HCEC 1CT (cell line): ENCODE measurements at places on chromosomes 4 and X.
A peak's percentile ranks its signal among the peaks of the same experiment; 100 is the strongest.

- DNase-seq, result no peak
Measured at GRCh38 chr4:133969202-133969848, 232.3 kb downstream of the PABPC4L start.

- DNase-seq, result no peak
Measured at GRCh38 chr4:71602289-71602900, 181.5 kb downstream of the GC start.

DNA sequence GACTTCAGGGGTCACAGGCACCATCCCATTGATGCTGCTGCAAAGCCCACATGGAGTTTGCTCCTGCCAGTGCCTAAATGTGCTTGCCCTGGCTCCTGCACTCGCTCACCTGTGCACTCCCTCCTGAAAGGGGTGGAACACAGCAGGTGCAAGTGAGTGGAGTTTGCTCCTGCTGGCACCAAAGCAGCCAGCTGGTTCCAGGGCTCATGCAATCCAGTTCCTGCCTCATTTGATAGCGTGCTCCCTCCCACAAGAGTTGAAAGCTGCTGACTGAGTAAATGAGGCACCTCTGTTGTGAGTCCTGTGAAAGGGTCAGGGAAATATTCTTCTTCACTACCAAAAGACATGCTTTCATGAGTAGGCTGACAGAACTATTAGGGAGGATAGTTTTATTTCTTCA, 30.5 kb downstream of the CXCL8 start:
- DNase-seq, result no peak

- DNase-seq, result no peak
Measured at GRCh38 chr4:94826206-94826605, 68.5 kb downstream of the BMPR1B start.

DNA sequence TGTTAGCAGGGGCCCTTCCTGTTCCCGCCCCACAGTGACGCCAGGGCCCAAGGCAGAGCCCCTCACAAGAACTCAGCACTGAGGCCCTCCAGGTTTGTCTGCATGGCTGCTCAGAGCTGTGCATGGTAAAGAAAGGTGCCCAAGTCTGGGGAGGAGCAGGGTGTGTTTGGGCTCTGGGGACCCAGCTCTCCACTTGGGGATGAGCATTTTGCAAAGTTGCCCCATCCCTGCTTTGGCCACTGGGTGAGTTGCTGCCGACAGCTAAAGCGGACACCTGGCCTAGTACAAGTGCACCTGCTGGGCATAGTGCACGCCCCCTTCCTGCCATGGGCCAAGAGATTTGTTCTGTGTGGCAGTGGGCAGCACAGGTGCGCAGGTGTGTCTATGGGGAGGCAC, 2.0 kb upstream of the MXD4 start:
- no peak for DNase-seq

- DNase-seq, result no peak
Measured at GRCh38 chr4:42641656-42642055, 15.2 kb downstream of the ATP8A1 start.

- DNase-seq, result peak; percentile 30
Measured at GRCh38 chr4:20193141-20193936, 58.4 kb upstream of the SLIT2 start.

DNA sequence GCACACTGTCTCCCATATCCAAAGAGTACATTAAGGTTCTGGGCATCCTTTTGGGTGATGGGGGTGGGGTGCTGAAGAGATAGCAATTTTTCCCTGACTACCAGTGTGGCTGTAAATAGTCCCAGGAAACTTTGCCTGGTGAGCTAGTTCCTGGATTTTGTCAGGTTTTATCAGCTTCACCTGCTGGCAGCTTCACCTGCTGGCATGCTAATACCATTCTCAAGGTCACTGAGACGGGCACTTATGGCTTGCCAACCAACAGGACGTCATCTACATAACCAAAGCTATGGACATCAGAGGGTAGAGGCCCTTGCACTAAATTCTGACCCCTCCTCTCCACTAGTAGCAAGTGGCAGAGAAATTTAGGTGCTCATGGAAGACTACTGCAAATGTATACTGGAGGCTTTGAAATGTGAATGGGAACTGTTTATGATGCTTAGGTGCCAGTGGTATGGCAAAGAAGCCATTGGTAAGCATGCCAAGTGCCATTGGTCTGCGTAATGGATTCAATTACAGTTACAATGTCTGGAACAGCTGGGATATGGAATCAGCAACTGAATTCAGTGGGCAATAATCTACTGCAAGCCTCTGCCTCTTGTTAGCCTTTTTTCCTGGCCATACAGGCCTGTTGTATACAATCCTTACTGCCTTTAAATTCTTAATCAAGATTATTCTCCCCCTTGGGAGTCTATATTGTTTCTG, 71.6 kb upstream of the SH3RF1 start:
- no peak for DNase-seq

- DNase-seq, result no peak
Measured at GRCh38 chr4:9952415-9952950, 68.8 kb downstream of the SLC2A9 start.

DNA sequence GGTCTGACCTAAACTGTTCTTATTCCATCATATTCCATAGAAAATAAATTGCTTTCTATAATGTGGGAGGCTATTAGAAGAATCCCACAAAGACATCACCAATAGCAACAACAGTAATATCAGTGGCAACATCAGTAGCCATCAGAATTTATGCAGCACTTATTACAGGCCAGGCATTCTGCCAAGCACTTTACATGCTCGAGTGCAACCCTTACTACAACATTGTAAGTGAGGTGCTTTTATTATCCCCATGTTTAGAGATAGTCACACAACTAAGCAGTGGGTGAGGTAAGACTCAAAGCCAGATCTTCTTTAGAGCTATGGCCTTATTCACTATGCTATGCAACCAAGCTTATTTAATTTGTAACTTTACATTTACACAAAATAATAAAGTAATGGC, 317.1 kb upstream of the BMP3 start:
- no peak for DNase-seq

DNA sequence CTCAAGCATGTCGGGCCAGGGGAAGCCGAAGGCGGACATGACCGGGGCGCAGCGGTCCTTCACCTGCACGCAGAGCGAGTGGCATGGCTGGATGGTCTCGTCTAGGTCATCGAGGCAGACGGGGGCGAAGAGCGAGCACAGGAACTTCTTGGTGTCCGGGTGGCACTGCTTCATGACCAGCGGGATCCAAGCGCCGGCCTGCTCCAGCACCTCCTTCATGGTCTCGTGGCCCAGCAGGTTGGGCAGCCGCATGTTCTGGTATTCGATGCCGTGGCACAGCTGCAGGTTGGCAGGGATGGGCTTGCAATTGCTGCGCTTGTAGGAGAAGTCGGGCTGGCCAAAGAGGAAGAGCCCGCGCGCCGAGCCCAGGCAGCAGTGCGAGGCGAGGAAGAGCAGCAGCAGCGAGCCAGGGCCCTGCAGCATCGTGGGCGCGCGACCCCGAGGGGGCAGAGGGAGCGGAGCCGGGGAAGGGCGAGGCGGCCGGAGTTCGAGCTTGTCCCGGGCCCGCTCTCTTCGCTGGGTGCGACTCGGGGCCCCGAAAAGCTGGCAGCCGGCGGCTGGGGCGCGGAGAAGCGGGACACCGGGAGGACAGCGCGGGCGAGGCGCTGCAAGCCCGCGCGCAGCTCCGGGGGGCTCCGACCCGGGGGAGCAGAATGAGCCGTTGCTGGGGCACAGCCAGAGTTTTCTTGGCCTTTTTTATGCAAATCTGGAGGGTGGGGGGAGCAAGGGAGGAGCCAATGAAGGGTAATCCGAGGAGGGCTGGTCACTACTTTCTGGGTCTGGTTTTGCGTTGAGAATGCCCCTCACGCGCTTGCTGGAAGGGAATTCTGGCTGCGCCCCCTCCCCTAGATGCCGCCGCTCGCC, at the start of gene SFRP2:
SFRP2 (minus strand) TSS at position 671 of the 864 bp plus-strand sequence; CDS start at position 423, 248 bp downstream.
- no peak for DNase-seq

- no peak for DNase-seq
Measured at GRCh38 chr4:183905081-183905592, at the start of gene STOX2. Gene STOX2, plus strand, starts transcription at chr4:183905307. Its CDS starts 1,484 bp downstream, at chr4:183906791.

GRCh38 chrX:108875548-108875947, 139.2 kb upstream of the IRS4 start:
- no peak for DNase-seq

DNA sequence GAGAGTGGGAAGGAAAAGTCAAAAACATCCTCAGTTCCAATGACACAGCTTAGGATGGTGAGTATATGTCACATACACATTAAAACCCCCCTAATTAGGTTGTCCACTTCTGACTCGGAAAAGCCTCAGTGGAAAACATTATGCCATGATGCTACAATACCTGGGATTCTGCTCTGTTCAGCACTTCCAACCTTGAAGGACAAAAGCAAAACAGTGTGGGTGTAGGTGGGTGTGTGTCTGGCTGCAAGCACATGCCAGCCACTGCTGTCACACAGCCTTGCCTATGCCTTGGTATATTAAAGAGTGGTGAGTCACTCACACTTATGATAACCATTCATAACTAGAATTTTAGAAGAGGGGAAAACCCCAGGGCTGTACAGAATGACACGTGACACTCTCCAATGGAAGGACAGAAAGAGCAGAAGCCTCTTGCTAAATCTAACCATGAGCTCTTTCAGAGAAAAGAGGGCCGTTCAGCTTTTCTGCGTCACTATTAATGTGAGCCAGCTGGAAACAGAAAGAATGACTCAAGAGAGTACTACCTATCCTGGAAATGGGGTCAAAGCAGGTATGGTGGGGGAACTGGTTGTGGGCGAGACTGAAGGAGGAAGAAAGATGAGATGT, 159.6 kb downstream of the TET2 start:
- DNase-seq, result no peak

DNA sequence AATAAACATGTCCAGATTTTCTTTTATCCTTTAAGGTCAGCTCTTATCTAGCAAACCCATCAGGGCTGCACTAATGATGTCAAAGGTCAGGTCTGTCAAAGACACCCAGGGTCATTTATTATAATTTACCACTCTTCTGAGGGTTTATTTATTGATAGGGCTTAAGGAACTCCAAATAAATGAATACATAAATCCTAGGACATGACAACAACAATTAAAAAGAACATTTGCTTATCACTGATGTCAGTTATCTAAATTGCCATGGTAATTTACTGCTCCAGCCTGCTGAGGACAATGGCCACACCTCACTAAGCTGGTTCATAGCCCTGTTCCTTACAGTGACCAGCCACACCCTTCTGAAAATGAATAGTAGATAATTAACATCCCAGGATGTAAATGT, 317.1 kb downstream of the UNC5C start:
- no peak for DNase-seq

GRCh38 chr4:56469489-56470210, 2.2 kb downstream of the SRP72 start:
- no peak for DNase-seq

- no peak for DNase-seq
Measured at GRCh38 chr4:24915121-24915922, 2.5 kb upstream of the CCDC149 start.

- peak; percentile 46 for DNase-seq
Measured at GRCh38 chr4:39514888-39515401, 12.3 kb downstream of the UGDH start.

DNA sequence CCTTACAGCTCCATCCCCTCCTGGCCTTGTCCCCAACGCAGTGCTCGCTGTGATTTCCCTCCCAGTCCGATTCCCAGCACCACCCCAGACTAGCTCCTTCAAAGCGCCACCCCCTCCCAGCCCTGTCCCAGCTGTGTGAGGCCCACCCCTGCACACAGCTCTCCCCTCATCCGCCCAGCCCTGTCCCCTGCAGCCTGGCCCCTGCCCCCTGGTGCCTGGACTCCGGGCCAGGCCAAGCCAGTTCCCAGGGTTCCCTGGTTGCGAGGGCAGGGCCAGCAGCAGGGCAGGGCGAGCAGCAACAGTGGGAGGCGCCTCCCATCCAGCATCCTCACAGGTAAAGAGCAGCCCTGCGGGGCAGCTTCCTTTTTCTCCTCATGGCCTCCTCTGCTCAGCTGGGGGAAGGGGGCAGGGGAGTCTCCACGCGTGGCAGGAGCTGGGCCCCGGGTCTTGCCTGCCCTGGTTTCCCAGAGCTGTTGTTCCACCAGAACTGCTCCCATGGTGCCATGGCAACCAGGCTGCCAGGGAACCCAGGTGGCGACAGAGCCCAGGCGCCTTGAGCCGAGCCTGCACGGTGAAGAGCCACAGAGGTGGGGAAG, 24.8 kb downstream of the IQSEC2 start:
- DNase-seq, result no peak

GRCh38 chr4:2094545-2094944, 35.4 kb downstream of the NAT8L start:
- no peak for DNase-seq

DNA sequence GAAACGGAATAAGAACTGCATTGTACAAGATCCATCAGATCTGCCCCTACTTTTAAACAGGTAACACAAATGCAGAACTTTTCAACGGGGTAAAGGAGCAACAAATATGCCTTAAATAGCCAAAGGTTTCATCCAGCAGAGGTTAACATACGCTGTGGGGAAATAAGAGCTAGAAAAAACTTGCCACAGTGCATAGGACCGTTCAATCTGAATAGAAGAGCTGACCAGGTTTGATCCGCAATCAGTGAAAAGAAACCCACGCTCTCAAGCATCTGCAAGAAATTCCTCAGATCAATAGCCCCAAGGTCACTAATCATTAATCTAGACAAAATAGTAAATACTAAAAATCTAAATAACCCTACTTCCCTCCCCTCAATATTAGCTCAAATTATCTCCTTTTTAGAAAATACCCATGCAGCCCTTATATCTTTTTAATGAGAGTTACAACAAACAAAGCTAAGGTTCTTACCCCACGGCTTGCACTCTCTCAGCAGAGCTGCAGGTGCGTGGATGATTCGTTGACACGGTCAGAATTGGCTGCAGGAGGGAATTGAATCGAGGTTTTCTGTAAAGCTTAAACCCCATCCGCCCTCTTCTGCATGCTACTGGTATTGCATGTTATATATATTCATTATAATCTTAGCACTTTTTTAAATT, at the start of gene TLR10:
TLR10 (minus strand) TSS at position 539 of the 657 bp plus-strand sequence. CDS start 7,400 bp downstream, outside the sequence.
- no peak for DNase-seq

- peak; percentile 1 for DNase-seq
Measured at GRCh38 chrX:15465347-15465746, 27.8 kb downstream of the PIR start.

DNA sequence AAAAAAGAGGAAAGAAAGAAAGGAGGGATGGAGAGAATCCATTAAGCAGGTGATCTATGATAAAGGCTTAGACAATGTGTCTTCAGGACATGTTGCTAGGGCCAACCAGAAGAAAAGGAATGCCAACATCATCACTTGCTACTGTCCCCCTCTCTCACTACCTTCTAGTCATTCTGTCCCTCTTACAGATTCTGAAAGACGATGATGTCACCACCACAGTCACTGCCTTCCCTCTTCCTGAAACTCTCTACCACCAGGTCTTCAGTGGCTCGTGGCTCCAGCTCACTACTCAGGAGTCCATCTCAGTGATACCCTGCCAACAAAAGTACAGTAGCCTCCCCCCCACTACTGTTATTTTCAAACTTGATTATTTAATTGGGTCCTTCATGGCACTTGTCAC, 64.0 kb downstream of the KCNIP4 start:
- peak; percentile 5 for DNase-seq

- no peak for DNase-seq
Measured at GRCh38 chr4:155734065-155734464, 24.8 kb upstream of the GUCY1B1 start.
